Ureter (tissue), 1 donor: ENCODE measurements at places on chromosomes 13 and 19. TPM values are rescaled to one million over a fixed set of nuclear protein-coding genes. Genes with fewer than 3 reads are reported as not detected.

- DNase-seq: no peak
These were observed 1.1 kb downstream of the KMT5C start for GRCh38 chr19:55340784-55341147.

MRPL34 gene
- total RNA-seq: 48.5 TPM

GFY gene
- not detected for total RNA-seq

DNA sequence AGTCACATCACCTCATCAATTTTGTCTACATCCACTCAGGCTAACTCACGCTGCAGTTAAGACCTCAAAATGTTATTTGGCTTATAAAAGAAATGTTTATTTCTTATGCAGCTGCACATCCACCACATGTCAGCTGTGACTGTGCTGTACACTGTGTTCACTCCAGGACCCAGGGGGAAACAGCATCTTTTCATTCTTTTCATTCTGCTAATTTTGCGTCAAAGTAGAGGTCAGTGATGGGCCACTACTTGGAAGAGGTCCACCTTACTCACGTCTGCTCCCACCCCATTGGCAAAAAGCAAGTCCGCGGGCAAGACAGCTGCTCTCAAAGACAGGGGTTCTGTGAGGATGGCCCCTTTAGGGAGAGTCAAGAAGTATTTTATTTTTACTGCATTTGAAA, 4.5 kb upstream of the DCT start:
- DNase-seq: no peak

GRCh38 chr13:34842466-34842865, 99.6 kb upstream of the NBEA start:
- no peak for DNase-seq

PSG3 gene
- total RNA-seq: not detected

DNA sequence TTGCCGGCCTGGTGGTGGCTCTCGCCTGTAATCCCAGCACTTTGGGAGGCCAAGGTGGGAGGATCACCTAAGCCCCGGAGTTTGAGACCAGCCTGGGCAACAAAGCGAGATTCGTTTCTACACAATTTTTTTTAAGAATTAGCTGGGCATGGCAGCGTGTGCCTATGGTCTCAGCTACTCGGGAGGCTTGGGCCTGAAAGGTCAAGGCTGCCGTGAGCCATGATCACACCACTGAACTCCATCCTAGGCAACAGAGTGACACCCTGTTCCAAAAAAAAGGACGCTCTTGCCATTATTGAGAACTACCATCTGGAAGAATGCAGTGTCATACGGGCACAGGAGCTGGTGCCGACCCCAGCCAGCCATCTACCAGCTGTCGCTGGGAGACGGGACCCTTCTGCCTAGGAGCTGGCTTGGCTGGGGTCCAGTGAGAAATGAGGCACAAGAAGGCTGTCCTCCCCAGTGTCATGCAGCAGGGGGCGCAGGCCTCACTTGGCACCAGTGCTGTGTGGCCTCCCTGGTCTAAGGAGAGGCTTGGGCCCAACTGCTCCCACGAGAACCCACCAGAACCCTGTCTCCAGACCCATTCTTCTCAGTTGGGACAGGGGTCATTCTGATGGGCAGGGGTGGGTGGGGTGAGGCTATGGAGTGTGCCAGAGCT, 12.2 kb upstream of the RELB start:
- peak; percentile 63 for DNase-seq

DNA sequence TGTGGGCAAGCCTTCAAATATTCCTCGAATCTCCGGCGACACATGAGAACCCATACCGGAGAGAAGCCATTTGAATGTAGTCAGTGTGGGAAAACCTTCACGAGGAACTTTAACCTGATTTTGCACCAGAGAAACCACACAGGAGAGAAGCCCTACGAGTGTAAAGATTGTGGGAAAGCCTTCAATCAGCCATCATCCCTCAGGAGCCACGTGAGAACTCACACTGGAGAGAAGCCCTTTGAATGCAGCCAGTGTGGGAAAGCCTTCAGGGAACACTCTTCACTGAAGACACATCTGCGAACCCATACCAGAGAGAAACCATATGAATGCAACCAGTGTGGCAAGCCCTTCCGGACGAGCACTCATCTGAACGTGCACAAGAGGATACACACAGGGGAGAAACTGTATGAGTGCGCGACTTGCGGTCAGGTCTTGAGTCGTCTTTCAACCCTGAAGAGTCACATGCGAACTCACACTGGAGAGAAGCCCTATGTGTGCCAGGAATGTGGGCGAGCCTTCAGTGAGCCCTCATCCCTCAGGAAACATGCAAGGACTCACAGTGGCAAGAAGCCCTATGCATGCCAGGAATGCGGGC, 28.8 kb downstream of the ZNF333 start:
- no peak for DNase-seq

CEACAM1 gene
- total RNA-seq: 21.6 TPM

VSTM2B gene
- total RNA-seq: not detected

DNA sequence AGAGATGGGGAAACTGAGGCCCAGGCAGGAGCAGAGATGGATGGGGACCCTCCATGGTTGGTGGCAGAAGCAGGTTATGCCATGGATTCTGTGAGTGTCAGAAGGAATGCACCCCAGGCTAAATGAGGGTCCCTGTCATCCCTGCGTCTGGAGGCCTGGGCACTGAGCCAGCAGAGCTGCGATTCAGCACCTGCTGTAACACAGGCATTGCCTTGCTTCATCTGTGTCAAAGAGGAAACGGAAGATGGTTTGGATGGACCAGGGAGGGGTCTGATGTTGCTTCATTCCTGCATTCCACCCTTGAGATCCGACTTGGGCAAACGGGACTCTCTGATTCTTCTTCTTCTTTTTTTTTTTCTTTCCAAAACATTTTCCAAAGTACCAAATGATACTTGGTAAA, 1.2 kb downstream of the C5AR1 start:
- no peak for DNase-seq

ZNF709 gene
- 3.9 TPM for total RNA-seq

- DNase-seq: peak; percentile 62
These were observed 651 bp downstream of the GAPDHS start for GRCh38 chr19:35533822-35534392.

DNA sequence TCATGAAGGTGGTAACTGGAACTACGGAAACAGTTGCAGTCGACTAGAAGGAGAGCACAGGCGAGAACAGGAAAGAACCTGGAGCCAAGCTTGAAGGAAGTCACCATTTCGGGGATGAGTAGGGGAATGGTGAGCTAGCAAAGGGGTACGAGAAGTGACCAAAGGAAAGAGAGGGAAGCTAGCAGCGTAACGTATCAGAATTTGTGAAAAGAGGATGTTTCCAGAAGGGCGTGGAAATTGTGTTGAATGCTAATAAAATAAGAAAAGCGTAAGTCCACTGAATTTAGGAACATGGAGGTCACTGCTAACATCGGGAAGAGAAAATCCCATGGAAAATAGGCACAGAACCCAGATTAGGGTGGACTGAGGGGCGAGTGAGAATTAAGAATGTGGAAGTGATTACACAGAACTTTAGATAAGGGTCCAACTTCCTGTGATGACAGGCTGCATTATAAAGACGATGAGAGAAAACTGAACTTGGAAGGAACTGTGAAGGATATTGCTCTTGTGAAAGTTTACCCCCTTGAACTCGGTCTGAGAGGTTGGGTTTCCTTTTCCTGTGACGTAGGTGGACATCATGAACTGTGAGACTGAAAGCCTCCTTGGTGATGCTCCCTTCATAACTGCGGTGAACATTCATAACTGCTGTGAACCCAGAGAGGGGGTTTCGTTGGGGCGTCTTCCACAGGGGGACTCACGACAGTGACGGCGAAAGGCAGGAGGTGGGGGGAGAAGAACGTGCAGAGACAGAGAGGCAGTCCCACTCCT, 2.0 kb upstream of the FFAR2 start:
- DNase-seq: no peak

DNA sequence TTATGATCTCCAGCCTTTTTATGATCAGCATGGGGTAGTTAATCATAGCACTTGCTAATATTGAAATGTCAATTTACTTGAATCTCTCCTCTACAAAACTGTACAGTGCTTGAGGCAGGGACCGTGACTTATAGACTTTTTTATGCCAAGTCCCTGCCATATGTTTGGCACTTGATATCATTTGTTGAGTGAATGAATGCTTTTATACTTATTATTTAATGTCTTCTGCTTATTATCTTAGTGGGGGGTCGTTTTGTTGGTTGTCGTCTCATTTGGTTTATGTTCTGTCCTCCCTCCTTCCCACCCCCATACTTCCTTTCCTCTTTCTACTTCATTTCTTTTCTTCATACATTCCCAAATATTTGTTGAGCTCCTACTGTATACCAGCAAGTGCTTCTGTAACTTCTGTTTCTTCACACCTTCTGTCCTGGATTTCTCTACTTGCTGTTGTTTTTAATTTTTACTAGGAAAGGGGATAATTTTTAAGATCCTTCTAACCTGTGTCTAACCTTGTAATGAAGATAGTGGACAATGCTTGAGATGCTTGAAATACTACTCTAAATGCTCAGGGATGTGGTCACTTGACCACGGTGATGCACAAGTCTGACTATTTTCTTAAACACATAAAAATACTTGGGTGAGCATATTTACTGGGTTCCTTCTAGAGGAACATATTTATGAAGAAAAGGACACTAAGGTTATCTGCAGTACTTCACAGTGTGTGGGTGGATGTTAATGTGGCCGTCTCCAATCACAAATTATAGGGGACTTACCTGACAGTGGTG, 223.8 kb downstream of the TDRD3 start:
- no peak for DNase-seq

DNA sequence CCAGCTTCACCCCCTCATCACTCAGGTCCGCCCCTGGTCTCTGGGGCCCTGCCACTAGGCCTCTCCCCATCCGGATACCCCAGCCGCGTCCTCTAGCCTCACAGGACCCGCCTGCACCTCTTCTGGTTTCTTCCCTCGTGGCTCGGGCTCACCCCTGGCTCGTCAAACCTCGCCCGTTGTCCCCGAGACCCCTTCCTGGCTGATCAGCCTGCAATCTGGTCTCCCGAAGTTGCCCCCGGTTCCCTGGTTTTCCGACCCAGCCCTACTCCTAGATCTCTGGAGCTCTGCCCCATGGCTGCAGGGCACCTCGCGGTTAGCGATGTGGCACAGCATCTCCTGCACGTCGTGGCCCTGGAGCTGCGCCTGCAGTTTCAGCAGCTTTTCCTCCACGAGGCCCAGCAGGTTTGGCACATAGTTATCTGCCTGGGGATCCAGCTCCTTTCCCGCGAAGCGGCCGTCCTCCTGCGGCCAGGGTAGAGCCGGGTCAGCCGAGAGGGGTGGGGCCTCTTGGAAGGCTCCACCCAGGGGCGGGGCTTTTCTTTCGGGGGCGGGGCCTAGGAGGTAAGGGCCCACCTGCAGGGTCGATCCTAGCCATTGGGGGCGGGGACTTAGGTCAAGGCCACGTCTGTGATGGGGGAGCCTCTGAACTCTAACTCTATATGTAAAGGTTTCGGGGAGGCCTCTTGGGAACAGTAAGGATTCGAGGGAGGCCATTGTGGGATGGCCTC, 2.4 kb upstream of the RGL3 start:
- peak; percentile 65 for DNase-seq

ZNF541 gene
- total RNA-seq: 0.70 TPM

COX7A1 gene
- total RNA-seq: 66.7 TPM

DNA sequence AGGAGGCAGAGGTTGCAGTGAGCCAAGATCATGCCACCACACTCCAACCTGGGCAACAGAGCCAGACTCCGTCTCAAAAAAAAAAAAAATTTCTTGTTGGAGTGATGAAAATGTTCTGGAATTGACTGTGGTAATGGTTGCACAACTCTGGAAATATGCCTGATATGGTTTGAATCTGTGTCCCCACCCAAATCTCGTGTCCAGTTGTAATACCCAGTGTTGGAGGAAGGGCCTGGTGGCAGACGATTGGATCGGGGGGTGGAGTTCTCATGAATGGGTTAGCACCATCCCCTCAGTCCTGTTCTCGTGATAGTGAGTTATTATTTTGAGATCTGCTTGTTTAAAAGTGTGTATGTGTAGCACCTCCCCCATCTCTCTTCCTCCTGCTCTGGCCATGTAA, 41.1 kb upstream of the MAP3K10 start:
- DNase-seq: no peak
